ENCODE measurements at places on chromosomes 13 and 19. TPM values are rescaled to one million over a fixed set of nuclear protein-coding genes. Genes with fewer than 3 reads are reported as not detected.

DNA sequence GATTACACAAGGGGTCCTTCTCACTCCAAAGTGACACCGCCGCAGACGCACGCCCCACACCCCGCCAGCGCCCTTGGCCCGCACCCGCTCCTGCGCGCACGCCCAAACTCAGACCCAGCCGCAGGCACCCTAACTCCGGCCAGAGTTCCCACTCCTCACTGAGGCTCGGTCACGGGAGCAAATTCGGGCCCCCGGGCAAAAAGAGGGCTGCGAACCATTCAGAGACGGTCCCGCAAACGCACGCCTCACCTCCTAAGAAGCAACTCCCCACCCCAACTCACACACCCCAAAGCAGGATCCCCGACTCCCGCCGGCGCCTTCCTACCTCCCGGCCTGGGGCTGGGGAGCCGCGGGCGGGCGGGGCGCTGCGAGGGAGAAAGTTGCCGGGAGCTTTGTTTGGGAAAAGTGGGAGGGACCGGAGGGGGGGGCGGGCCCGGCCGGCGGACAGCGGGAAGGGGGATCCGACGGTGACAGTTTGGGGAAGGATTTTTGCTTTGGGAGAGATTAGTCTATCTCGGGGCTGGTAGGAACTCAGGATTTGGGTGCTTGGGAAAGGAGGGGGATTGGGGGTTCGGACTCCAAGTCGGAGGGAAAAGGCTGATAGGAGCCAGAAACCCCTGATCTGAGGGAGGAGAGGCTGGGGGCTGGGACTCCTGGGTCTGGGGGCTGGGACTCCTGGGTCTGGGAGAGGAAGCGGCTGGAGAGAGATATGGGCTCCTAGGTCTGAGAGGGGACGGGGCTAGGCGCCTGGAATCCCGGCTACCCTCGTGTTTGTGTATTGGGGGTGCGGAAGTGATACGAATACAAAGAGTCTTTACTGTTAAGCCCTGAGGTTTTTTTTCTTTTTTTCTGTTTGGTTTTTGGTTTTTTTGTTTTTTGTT lies at the start of gene TEAD2:
Gene TEAD2 (minus strand): TSS at position 369 of the 881 bp plus-strand sequence. CDS start 2,341 bp downstream, outside the sequence.
- DNase-seq, result peak; percentile 94

GRCh38 chr19:15433519-15434069 lies 14.8 kb upstream of the AKAP8L start:
- DNase-seq, result no peak

Gene CCL25
- not detected for total RNA-seq

- no peak for DNase-seq
Observed at GRCh38 chr13:30739761-30740642, 4.7 kb downstream of the ALOX5AP start.

Gene TMIGD2
- total RNA-seq, result 0.47 TPM

- DNase-seq, result peak; percentile 81
Observed at GRCh38 chr13:113742445-113743120, 16.4 kb upstream of the TMEM255B start.

Data from kidney (tissue), 22 donors.